ENCODE measurements at places on chromosomes 4 and X.

DNA sequence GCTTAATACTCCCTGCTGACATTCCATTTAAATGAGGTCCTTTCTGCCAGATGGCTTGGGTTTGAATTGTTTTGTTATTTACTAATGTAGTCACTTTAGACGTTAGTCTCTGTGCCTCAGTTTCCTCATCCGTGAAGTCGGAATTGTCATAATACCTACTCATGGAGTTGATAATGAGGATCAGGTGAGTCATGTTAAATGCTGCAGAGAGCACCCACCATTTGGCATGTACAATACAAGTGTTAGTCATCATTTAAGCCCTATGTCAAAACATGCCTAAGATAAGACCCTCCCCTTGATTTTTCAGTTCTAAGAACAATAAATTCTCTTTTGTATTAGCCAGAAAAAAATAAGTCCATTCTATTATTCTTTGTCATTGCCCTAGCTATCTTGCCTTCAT lies 534.8 kb upstream of the HTR2C start:
- no peak for DNase-seq

DNA sequence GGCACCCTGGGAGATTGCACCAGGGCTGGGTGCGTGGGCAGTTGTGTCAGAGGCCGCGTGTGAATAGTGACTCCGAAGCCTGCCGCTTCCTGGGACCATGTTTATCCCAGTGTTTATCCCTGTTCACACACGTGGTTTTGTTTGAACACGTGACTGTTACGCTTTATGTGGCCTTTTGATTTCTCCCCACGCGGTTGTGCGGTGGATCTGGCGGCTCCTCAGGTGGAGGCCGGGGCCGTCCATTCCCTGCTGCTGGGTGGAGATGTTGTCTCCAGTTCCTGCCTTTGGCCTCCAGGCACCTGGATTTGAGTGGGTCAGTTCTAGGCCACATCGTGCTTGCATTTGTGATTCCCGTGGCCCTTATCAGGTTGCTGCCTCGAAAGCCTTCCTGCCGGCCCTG lies 35.1 kb downstream of the NELFA start:
- DNase-seq: no peak

DNA sequence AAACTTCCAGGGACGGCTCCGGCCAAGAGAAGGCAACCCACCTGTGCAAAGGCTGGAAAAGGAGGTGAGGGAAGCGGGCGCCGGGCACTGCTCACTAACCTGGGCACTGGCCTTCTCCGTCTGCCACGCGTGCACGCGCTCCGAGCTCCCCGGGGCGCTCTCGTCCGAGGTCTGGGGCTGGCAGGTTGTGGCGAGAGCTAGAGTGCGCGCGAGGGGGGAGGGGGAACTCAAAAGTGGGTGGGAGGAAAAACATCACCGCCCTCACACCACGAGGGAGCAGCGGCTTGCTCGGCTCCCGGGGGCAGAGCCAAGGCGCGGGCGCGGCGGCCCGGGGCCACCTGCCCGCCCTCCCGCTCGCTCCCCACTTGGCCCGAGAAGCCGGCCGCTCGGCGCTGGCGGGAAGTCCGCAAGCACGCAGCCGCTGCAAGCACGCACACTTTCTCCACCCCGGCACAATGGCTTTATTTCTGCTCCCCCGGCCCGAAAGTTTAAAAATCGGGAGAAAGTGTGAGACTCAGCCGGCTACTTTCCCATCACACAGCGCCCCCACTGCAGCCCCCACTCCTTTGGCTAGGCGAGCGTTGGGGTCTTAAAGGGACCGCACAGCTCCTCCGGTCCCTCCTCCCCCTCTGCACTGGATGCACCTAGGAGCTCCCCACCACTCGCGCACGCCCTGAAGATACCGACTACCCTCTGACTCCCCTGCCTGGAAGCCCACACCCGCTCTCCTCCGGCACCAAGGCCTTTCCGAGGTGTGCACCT lies at the start of gene CHRDL1:
Gene CHRDL1 (minus strand): TSS at position 173 of the 762 bp plus-strand sequence. CDS start 3,636 bp downstream, outside the sequence.
- DNase-seq: no peak

DNA sequence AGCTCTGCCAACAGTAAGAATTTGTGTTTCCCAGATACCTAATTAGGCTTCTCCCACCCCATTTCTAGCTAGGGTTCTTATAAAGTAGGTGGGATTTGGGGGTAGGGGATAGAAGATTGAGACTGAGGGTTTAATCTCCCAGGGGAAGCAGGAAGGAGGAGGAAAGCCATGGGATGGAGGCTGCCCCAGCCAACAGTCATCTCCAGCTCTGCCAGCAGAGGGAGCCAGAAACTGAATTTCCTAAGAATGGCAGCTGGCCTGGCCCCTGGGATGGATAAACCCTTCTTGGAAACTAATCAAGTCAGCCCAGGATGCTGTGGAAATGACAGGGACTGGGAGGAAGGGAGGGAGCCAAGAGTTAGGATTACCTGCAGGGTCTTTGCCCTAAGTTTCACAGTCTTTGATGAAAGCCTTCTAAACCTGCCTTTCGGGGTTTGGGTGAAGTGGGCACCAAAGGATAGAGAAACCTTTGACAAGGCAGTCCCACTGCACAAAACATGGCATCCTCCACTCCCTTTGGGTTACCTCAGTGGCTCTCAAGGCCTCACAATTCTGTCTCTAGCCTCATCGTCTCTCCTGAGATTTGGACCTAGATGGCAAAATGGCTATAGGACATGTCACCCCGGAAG lies 6.7 kb upstream of the ERCC6L start:
- DNase-seq: peak; percentile 27

GRCh38 chr4:6988016-6988715 lies 55.0 kb upstream of the TADA2B start:
- no peak for DNase-seq

DNA sequence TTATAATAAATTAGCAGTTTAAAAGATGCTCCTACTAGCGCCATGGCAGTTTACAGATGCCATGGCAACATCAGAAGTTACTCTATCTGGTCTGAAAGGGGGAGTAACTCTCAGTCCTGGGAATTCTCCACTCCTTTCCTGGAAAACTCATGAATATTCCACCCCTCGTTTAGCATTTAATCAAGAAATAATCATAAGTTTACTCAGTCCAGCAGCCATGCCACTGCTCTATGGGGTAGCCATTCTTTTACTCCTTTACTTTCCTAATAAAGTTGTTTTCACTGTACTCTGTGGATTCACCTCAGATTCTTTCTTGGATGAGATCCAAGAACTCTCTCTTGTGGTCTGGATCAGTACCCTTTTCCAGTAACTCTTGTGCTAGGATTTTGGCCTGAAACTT lies 52.3 kb downstream of the GUCY1B1 start:
- DNase-seq: no peak

DNA sequence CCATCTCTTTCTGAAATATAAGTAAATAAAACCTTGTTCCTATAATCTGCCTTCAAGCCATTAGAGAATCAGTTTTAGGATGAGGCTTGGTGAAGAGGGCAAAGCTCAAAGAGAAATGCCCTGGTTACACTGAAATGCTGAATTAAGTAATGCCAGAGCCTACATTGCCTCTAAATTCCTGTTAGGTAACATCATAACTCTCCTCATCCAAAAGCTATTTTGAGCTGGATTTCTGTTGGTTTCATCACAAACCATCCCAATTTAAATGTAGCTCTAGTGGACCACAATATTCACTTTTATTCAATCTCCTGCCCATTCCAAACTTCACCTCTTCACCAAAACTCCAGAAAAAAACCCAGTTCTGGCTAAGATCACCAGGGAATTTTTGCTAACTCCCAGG lies 1319.7 kb upstream of the TENM3 start:
- no peak for DNase-seq

DNA sequence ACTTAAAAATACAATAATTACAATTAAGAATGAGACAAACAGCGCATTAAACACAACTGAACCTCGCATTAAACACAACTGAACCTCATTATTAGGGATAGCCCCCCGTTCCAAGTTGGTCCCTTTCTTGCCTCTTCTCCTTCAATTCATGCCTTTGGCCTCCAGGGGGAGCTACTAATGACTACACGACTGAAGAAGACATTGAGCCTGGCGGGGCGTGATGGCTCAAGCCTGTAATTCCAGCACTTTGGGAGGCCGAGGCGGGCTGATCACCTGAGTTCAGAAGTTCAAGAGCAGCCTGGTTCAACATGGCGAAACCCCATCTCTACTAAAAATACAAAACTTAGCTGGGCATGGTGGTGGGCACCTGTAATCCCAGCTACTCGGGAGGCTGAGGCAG lies 56.4 kb upstream of the NWD2 start:
- peak; percentile 0 for DNase-seq

DNA sequence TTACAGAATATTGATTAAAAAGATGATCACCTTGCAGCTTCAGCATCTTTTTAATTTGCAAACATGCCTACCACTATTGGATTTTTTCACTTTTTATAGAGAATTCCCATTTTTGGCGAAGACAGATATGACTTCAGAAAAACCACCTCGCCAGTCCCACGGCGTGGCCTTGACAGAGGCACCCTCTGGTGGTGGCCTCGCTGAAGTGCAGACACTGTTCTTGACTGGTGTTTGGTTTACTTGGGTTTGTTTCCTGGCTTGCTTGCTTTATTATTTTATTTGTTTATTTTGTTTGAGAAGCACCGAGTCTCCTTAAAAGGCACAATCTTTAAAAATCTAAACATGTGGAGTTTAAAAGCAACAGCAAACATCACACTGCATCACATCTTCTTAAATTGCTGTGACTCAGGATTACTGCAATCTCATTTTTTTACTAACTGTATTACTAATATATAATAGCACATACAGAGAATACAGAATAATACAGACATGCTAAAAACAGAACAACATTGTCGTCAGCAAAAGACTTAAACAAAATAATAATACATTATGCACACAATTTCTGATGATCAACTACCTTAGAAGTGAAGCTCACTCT lies 13.1 kb upstream of the AMTN start:
- peak; percentile 22 for DNase-seq

DNA sequence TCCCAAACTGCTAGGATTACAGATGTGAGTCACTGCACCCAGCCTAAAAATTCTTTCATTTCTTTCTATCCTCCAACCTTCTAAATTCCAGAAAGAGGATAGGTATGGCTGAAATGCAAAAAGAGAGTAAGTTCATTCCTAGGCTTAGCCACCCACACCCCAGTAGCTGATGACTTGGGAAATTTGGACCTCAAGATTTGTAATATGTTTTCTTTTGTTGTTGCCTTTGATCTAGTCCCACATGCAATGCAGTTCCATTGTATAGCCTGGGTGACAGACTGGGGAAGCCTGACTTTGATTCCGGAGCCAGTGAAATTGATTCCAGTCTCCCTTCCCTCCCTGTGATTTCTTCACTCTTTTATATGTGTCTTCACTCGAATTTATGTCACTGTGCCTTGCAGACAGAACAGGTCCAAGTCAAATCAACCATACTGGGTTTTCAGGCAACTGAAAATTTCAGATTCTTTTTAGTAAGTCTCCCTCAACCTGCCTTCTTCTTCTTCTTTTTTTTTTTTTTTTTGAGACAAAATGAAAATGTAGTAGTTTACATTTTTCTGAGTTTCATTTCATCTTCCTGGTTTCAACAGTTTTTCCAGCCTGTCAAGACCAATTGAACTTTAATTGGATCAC lies 176.2 kb upstream of the RBPJ start:
- DNase-seq: no peak

- no peak for DNase-seq
These were observed 291.7 kb downstream of the EVC2 start for GRCh38 chr4:5416637-5417036.

GRCh38 chr4:140115140-140115539 lies 38.8 kb downstream of the MAML3 start:
- no peak for DNase-seq

- no peak for DNase-seq
These were observed 35.5 kb downstream of the F8 start for GRCh38 chrX:154986826-154987575.

GRCh38 chr4:68391436-68391835 lies 41.5 kb upstream of the YTHDC1 start:
- DNase-seq: no peak

GRCh38 chr4:8707045-8707781 lies 114.6 kb downstream of the CPZ start:
- DNase-seq: no peak

DNA sequence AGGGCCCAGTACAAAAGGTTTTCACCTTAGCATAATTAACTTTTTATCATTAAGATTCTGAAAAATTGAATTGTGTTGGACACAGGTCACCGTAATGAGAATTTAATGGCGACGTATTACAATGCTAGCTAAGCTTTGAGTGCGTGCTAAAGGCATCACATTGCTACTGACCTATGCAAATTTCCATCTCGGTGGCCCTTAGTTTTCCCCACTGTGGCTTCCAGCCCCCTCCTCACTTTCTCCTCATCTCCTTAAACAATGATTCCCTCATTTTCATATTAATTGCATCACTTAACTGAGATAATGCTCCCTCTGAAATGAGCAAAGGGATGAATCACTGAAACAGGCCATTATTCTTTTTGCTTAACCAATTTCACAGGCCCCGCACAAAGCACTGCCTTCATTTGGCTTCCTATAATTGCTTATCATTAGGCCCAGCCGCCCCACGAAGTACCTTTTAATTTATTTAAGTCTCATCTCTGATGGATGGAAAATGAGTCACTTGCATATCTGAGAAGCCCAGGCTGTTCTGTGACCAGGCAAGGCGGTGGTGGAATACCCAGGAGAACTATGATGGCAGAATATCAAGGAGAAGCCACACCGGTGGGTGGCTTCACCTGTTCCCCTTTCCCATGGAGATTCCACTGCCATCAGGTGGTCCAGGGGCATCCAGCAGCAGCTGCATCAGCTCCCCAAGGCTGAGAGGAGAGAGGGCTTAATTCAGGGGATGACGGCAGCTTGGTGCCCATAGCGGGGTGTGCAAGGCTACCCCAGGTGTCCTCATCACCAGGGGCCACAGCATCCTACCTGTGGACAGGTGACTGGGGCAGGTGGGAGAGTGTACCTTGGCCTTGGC lies 223.8 kb upstream of the BOD1L1 start:
- no peak for DNase-seq

DNA sequence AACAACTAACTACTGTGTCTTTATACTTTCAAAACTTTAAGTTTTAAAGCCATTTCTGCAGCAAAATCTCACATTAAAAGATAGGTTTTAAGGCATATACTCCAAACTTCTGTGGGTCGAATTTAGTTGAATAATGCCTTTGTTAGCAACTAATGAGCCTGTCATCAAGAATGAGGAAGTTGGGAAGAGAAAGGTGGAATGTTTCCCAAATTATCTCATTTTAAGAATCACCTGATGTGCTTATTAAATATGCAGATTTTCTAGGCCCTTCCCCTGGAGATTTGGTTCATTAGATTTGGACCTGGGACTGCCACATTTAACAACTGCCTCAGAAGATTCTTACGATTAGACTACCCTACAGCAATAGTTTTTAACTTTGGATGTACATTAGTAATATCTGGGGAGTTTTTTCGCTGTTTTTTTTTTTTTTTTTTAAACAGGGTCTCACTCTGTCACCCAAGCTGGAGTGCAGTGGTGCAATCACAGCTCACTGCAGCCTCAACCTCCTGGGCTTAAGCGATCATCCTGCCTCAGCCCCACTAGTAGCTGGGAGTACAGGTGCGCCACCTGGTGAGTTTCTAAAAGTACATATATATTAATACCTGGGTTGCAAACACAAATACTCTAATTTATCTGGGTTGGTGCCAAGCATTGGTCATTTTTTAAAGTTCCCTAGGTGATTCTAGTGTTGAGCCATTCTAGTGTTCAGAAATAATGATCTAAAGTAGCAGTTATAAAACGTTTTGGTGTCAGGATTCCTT lies 16.1 kb upstream of the TASL start:
- DNase-seq: no peak

- no peak for DNase-seq
These were observed 993.2 kb upstream of the PCDH7 start for GRCh38 chr4:29726938-29727337.
